Small intestine (tissue), 16 donors: ENCODE measurements at places on chromosomes 4 and X.

- DNase-seq: no peak
Observed at GRCh38 chr4:73683456-73683855, 56.9 kb upstream of the CXCL8 start.

GRCh38 chrX:19673375-19674040 is 158.2 kb upstream of the MAP3K15 start:
- no peak for DNase-seq

DNA sequence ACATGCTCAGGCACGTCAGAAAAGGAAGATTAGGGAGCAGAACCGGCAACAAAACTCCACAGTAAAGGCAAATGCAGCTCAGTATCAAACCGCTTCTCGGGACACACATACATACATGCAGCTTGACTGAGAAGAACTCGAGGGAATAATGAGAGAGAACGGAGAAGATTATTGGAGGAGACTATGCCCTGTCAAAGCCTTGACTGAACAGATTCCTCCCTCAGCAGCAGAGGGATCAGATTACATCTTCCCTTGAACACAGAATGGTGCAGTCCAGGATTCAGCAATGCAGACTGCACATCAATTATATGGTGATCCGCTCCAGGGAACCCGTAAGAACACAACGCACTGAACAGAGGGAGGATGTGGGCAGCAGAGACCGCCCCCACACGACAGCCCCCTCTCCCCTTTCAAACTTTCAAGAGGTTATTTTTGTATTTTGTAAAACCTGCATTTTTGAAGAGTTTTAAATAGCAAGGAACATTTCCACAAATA is 183.2 kb downstream of the FBXW7 start:
- DNase-seq: peak; percentile 3

DNA sequence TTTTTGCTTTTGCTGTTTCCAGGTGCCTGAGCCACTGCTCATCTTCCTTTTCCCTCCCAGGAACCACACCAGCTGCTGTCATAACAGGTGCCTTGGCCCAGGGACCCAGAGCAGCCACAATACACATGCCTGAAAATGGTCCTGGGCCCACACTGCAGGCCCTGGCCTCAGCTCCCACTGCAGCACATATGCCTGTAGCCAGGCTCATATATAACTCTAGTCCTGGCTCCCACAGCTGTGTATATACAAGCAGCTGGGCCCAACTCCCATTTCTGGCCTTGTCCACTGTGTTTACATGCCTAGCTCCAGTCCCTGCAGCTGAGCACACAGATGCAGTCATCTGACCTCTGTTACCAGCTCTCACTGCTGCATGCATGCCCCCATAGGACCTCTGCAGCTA is 930.5 kb downstream of the ADGRL3 start:
- DNase-seq: no peak
